ENCODE measurements at places on chromosomes 2 and 18.

DNA sequence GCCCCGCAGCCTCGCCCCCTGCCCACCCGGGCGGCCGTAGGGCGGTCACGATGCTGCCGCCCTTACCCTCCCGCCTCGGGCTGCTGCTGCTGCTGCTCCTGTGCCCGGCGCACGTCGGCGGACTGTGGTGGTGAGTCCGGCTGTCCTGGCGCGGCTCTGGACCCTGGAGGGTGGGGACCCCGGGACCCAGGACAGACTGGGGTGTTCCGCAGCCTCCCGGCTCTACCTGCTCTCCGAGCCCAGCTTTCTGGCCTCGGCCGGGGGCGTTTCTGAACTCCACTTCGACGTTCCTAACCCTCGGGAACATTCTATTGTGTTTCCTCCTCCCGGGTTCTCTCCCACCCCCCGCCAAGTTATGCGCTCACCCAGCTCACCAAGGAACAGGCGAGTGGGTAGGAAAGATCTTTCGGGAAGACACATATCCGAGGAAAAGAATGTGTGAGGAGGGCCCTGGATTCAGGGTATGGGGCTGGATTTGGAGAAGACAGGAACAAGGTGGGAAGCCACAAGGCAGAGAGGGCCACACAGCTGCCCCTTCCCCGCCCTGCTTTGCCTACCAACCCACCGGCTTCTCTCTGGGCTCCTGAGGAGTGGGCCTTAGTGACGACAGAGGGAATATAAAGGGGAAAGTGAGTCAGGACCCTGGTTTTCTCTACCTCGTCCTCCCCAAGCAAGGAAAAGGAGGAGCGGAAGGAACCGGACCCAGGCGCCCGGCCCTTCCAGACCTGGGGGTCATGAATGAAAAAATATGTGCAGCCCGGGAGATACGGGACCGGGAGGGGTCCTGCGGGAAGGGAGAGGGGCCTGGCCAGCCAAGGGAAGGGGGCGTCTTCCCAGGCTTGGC is 605 bp downstream of the WNT6 start:
- DNase-seq, result no peak

DNA sequence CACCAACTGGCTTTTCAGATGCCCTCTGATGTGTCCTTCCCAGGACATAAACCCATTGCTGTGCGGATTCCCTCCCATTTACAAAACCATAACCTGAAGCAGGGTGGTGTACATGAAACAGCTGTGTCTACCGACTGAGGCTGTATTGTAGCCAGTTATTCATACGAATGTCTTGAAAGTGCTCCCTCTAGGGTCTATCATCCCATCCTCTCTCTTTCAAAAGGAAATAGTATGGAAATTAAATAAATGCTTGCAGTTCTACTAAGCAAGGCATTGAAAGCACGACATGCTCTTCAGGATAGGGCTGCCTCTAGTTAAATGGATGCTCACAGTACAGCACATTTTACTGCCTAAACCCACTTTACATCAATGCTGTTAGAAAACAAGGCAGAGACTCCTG is 112.2 kb upstream of the PXDN start:
- no peak for DNase-seq

DNA sequence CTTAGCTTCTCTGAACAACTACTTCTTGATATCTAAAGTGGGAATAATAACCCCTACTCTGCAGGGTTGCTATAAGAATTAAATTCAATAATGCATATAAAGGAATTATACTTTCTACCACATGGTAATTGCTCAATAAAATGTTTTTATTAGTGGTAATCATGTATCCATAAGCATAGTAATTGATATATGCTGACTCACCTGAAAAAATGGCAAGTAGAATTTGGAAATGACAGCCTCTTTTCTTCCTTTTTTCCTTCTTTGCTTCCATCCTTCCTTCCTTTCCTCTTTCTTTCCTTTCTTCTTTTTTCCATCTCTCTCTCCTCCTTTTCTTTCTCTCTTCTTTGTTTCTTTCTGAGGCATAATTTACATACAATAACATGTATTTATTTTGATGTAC is 65.3 kb downstream of the DPP10 start:
- DNase-seq, result no peak

- DNase-seq, result no peak
Observed at GRCh38 chr2:205787761-205788160, 105.5 kb downstream of the NRP2 start.

- no peak for DNase-seq
Observed at GRCh38 chr18:57075716-57076400, 71.0 kb upstream of the BOD1L2 start.

- no peak for DNase-seq
Observed at GRCh38 chr18:62379051-62379450, 53.9 kb downstream of the TNFRSF11A start.

DNA sequence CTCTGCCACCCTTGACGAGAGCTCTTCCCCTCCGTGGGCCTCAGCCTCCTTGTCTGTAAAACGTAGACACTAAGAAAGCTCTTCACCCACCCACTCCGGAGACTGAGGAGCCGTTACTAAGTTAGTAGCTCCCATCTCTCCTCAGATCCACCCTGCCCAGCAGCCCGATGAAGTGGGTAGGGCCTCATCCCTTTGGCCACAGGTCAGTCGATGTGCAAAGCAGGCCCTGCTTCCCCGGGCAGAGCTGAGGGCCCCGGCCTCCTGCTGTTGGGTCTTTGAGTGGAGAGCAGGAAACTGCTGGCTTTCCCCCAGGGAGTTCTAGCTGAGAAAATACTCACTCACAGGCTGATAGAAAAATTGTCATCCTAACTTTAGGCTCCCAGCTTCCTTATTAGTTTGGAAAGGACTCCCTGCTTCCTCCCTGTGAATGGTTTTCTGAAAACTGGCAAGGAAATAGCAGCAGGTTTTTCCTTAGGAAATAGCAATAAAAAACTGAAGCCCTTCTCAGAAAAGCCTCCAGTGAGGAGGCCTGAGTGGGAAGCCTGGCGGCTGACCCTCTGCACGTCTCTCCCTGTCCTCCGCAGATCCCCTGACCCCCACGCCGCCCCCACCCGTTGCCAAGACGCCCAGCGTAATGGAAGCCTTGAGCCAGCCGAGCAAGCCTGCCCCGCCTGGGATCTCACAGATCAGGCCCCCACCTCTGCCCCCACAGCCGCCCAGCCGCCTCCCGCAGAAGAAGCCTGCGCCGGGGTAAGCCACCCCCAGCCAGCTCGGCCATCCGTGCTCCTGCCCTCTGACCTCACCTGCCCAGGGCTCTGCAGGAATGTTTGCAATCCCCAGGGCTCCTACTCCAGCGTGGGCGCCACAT is 30.2 kb downstream of the ITGB1BP1 start:
- DNase-seq, result no peak

All from NCI-H446 (cell line).